Mesenchymal stem cell (in vitro differentiated cells and primary cell): ENCODE measurements at places on chromosomes 4 and X.

- no peaks in the 10 kb centered on the region for H3K36me3 ChIP-seq
- H3K27ac ChIP-seq: no peak overlapping the region
- H3K4me3 ChIP-seq: no peak overlapping the region
- no peaks in the 10 kb centered on the region for H3K27me3 ChIP-seq
- no peaks in the 10 kb centered on the region for H3K4me1 ChIP-seq
- no peak for DNase-seq
Measured at GRCh38 chrX:124981420-124981819, 338.3 kb upstream of the TEX13C start.

- no peaks in the 10 kb centered on the region for H3K36me3 ChIP-seq
- peak; percentile 0 for DNase-seq
- no peak overlapping the region for H3K27ac ChIP-seq
- H3K27me3 ChIP-seq: peaks cover 32% of the 10 kb centered on the region
- H3K4me3 ChIP-seq: no peak overlapping the region
- H3K4me1 ChIP-seq: no peaks in the 10 kb centered on the region
Measured at GRCh38 chrX:112163906-112164305, 81.3 kb upstream of the TRPC5 start.

DNA sequence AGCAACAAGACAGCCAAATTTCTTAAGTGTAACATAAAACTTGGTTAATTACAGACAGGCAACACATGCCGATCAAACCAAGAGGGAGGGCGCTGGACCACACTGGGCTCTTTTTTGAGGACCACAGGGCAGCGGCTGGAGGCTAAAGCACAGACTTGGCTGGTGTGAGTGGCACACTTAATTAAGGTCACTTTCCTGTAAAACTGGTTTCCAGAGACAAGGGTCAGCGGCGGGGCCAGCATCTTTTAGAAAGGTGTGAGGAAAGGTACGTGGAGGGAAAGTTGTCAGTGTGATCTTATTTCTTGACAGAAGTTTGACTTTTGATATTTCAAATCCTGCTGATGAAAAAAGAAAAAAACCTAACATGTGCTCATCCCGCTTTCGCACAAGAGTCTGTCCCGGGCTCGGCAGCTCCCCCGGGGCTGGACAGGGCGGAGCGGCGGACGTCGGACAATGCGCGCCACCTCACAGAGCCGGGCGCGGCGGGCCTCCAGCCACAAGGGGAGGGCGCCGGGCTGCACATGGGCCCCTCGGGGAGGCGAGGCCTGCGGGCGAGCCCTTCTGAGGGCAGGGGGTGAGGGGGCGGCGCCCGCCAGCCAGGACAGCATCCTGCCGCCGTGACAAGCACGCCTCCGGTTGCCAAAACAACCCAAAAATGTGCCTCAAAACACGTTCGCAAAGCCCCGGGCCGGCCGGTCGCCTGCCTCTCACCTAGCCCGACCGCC lies 660 bp upstream of the HSPA4L start:
- H3K27ac ChIP-seq: no peak overlapping the region
- peaks cover 8% of the 10 kb centered on the region for H3K4me1 ChIP-seq
- peak overlapping the region; percentile 100 for H3K4me3 ChIP-seq

DNA sequence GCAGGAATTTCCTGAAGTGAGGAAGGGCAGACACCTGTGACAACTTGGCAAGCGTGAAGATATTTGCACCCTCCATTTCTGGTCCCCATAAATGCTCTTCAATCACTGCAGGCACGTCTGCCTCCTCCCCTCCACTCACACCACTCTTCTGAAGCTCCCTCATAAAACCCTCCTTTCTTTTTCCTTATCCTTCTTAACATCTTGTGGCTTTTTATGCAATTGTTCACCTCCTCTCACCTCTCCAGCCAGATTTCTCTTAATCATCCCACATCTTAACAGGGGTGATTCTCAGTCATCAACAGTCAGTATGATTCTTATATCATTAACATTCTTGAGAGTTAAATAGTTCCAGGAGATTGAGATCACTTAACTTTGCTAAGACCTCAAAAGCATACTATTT lies 277.4 kb downstream of the SPRY1 start:
- H3K4me1 ChIP-seq: peaks cover 3% of the 10 kb centered on the region
- no peak overlapping the region for H3K4me3 ChIP-seq
- peak overlapping the region; percentile 88 for H3K27ac ChIP-seq
- DNase-seq: no peak

- no peak overlapping the region for H3K4me3 ChIP-seq
- no peak for DNase-seq
- H3K36me3 ChIP-seq: no peaks in the 10 kb centered on the region
- no peaks in the 10 kb centered on the region for H3K4me1 ChIP-seq
Measured at GRCh38 chr4:6549445-6549844, 25.5 kb upstream of the MAN2B2 start.

DNA sequence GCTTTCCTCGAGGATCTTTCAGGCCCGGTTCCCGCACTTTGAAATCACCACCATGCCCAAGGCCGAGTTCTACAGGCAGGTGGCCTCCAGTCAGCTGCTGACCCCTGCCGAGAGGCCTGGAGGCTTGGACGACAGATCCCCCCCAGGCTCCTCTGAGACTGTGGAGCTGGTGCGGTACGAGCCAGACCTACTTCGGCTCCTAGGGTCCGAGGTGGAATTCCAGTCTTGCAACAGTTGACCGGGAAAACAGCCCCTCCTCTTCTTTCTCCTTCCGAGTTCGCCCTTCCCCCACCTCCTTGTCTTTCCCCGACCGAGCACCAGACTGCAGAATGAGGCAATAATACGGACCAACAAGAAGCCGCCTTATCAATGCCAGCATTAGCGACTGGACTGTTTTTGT lies 54.4 kb downstream of the ELF4 start:
- no peak for DNase-seq
- no peak overlapping the region for H3K27ac ChIP-seq
- H3K4me1 ChIP-seq: peaks cover 13% of the 10 kb centered on the region
- no peak overlapping the region for H3K4me3 ChIP-seq
- H3K36me3 ChIP-seq: peaks cover 24% of the 10 kb centered on the region

DNA sequence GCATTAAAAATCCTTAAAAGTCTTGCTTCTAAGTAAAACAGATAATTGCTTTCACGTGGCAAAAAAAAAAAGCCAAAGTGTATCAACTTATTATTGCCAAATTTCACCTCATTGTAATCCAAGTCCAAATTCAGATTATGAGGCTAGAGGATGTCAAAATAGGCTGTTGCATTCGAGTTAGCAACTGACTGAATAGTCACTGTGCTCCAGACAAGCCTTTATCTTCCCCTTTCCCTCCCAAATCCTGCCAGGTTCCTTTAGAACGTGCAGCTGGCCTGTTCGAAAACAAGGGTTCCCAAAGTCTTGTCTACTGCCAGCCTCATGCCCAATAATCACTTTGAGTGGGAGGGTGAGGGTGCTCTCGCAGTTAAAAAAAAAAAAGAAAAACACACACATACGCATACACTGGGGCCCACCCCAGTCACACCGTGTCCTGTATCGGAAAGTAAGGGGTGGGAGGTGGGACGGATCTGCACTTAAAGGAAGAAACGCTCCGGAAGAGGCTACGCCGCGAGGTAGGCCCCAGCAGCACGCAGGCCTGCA lies 603 bp downstream of the MAD2L1 start:
- no peaks in the 10 kb centered on the region for H3K36me3 ChIP-seq
- H3K27me3 ChIP-seq: no peaks in the 10 kb centered on the region
- H3K4me1 ChIP-seq: peaks cover 3% of the 10 kb centered on the region
- peak overlapping the region; percentile 87 for H3K4me3 ChIP-seq
- H3K27ac ChIP-seq: peak overlapping the region; percentile 46

GRCh38 chr4:122959981-122960610 lies 37.7 kb upstream of the NUDT6 start:
- peak; percentile 85 for DNase-seq
- H3K36me3 ChIP-seq: peaks cover 3% of the 10 kb centered on the region
- H3K27me3 ChIP-seq: no peaks in the 10 kb centered on the region

DNA sequence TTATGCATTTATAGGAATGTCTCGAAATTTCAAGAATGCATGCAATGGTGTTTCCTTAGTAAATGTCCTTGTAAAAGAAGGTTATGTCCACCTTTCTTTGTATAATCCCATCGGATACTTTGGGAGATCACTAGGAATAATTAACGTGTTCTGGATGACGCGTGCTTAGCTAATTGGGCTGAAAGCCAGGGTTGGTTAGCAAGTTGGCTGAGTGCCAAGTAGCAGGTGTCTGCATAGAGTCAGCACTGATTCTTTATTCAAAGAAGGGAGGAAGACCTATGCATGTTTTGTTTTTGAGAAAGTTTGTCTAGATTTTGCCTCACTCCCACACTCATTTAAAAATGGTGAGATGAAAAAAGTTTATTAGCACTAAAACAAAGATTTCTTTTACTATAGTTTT lies 144.6 kb downstream of the SOX3 start:
- no peak for DNase-seq
- no peaks in the 10 kb centered on the region for H3K4me1 ChIP-seq
- no peaks in the 10 kb centered on the region for H3K36me3 ChIP-seq
- H3K27ac ChIP-seq: no peak overlapping the region
- H3K27me3 ChIP-seq: peaks cover 3% of the 10 kb centered on the region
